ENCODE measurements at places on chromosomes 3 and 15.

- DNase-seq = no peak
Observed at GRCh38 chr15:62691008-62691407, 351.5 kb upstream of the TPM1 start.

GRCh38 chr15:75195766-75196241 is 5.9 kb upstream of the C15orf39 start:
- no peak for DNase-seq

DNA sequence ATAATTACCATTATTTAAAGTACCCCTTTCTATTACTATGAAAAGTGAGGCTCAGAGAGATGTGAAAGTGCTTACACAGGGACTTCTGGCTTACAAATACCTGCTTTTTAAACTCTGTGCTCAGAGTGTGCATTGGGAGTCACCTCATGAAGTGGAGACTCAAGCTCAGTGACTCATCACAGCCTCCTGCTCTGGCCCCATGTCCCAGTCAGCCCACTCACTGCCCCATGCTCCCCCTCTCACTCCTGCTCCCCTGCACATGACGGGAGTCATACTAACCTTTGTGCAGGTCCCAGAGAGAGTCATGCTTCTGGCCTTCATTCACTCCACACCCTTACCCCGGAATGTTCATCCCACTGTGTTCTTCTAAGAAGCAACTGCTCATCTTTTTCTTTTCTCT is 20.2 kb downstream of the CCR1 start:
- DNase-seq = peak; percentile 48

- DNase-seq = no peak
Observed at GRCh38 chr3:170766823-170767575, 103.0 kb downstream of the RPL22L1 start.

DNA sequence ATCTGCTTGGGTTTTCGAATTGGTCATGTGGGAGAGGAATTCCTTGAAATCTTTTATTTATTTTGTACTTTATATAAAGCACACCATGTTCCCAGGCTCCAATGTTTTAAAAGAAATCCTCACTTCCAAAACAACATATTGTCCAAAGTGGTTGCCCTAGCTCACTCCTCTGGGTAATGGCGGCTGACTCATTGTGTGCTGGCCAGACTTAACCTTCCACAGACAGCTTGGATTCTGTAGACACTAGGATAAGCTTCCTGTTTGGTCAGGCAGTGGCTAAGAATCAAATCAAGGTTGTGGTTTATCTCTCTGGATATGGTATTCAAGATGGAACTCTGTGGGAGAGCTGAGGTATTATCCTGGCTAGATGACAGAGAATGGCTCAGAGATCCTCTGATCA is 55.8 kb upstream of the FAM98B start:
- no peak for DNase-seq

DNA sequence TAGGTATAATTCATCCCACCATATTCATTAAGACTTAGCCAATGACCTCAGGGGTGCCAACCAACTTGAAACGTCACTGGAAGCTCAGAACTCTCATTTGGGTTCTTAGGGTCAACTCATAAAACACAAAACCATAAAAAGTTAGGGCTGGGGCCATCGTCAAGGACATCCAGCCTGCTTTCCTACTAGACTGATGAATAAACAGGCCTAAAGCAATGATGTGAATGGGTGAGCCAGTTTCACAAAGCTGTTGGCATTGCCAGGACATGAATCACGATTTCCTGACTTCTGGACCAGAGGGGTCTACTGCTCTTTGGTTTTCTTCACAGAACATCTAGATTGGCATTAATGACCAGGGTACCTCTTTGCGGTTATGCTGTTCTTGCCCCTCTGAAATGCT is 64.7 kb downstream of the EOMES start:
- DNase-seq = no peak

DNA sequence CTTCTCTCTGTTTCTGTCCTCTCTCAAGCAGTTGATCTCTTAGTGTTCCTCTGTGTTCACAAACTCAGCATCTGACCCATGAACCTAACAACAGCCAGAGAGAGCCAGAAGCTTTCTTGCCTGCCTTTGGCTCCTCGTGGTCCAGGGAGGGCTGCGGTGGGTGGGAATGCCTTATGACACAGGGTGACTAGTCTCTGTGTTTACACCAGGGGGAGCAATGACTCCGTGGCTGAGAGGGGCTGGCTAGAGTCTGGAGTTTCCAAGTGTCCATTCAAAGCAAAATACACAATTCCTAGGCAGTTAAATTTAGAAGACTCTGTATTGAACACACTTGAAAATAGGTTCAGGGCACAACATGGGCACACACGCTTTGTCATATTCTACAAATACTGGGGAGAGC is 370.0 kb upstream of the FRG2C start:
- peak; percentile 9 for DNase-seq

DNA sequence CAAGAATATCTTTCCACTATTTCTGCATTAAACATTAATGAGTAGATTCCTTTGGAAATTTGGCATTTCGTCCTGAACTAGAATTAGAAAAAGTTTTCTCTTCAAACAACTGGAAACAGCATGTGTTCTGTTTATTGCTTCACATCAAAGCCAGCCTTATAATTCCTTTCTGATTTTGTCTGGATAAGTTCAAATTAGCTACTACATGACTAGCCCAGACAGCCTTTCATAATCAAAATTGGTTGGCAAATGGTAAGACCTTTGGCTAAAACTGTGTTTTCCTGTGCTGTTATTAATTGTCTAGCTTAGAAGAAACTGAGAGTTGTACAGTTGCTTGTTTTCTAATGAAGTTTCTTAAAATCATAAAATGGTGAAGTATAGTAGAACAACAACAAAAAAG is 52.7 kb upstream of the P3H2 start:
- DNase-seq = no peak

GRCh38 chr15:56757875-56758274 is 24.6 kb upstream of the ZNF280D start:
- no peak for DNase-seq

- DNase-seq = no peak
Observed at GRCh38 chr3:172256101-172256734, 192.0 kb downstream of the GHSR start.

DNA sequence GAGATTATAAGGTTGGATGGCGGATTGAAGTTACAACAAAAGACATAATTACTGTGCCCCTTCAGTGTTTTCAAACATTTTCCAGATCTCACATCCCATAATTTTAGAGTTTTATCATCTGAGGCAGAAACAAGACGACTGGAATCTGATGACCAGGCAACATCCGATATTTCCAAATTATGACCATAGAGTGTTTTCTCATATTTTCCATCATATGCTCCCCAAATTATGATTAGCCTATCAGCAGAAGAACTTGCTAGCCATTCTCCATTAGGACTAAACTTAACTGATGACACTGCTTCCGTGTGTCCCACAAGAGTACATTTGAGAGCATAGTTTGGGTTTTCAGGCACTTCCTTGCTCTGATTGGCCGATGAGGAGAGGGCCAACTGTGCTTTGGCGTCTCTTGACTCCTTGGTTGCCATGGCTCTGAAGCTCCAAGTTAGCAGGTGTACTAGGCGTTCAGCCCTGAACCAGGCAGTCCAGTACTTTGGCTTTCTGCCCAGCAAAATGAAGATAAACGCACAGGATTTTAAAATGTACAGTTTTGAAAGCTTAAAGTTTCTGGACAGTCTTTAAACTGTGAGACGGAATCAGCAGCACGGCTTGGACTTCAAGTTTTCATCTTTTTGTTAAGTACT is 638 bp downstream of the WDR5B start:
- DNase-seq = peak; percentile 69

DNA sequence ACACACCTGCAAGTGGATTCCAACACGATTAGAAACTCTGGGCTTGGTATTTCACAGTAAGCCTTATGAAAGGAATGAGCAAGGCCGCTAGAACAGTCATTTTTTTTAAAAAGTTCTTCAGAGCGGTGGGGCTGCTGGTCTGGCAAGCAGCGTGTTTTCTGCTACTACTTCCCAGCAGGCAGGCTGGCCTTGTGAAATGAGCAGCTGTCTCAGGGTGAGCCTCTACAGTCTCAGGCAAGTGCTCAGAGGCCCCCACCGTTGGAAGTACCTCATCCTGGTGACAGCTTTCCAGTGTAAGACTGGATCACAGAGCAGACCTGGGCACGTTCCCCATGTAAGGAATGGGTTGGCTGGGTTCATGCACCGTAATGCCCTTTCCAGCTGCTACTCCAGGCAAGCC is 119.2 kb downstream of the LRIG1 start:
- no peak for DNase-seq

DNA sequence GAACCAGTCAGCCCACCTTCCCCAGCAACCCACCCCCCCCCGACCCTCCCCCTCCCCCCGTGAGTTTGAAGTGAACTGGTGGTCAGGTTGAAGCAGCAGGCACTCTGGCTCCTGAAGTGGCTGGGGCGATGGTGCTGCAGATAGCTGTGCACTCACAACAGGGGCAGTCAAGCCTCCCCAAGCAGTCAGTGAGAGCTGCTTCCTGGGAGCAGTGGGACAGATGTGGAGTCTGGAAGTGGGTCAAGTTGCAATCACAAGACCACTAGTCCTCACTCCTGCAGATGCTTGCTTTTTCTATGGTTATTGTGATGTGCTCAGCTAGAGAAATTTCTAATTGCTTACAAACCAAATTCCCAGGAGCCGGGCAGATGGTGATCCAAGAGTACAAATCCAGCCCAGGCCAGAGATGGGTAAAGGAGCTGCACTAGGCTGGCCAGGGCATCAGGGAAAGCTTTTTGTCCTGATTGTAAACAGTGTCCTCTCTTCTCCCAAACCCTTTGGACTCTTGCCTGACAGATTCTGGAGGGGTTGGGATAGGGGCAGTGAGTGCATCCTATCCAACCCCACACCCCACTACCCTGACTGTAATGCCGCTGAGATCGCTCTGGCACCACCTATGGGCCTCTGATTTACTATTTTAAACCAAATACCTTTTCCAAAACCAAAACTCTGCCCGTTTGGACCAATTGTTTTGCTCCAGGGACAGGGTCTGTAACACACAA is 9.8 kb upstream of the CLPX start:
- DNase-seq = no peak

DNA sequence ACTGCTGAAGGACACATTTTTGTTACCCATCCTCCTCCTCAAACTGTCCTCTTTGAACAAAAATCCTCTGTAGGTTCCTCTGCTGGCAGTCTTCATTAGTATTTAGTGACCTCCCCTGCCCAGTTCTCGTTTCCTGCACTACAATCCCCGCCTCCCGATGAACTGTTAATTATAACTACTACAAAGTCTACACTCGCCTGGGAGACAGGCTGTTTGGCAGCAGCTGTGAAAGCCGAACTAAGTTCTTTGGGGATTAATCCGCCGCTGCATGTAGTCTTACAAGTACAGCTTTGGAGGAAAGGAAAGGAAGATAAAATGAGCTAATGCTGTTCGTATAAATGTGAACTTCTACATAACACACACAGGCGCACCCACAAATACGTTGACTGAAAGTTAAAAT is 160.0 kb upstream of the WNT5A start:
- no peak for DNase-seq

DNA sequence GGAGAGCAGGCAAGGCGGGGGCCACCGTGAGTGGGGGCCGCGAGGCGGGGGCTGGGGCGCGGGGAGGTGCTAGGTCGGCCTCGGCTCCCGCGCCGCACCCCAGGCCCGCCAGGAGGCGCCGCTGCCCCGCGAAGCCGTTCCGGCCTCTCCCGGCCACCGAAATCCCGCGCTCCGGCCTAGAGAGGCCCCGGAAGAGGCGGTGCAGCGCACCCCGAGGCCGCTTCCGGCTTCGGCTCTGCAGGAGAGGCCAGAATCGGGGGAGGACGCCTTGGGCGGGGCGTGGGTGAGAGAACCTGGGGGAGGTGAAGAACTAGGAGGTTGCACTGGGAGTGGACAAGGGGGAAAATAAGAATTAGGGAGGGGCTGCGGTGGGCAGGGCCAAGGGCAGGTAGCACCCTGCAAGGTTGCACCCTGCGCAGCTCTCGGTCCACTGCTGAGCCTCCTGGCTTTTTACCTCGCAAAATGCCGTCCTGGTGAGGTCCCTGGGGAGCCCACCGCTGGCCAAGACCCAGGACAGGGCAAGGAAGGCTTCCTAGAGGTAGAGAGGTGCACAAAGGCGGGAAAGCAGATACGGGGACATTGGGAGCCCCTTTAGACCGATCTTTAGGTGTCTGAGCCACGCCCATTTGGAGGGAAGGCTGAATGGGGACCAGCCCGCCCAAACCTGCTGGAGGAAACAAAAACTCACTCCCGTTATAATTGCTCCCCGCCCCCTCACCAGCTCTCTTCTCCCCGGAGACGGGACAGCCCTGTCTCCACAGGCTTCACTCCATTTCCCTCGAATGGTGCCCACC is 8.4 kb upstream of the GNAI2 start:
- peak; percentile 94 for DNase-seq

GRCh38 chr3:112931736-112932521 is 43.0 kb downstream of the CD200R1 start:
- DNase-seq = no peak

DNA sequence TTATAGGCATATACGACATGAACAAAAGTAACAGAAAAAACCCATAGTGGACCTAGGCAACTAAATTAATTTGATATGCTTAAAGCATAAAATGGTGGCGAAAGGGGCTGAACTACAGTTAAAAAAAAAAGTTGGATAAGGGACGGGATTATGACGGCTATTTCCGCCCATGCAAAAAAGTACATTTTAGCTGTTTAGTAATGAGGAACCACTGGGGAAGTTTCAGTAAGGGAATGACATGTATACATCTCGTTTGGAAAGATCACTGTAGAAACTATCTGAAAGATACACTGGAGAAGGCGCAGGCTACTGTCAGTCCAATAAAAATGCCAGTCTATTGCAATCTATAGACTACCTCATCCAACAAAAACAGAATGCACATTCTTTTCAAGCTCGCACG is 65.6 kb downstream of the ZNF148 start:
- no peak for DNase-seq

GRCh38 chr3:116877968-116878367 is 168.4 kb downstream of the TUSC7 start:
- DNase-seq = no peak

GRCh38 chr3:58041826-58042324 is 33.7 kb downstream of the FLNB start:
- peak; percentile 65 for DNase-seq

- no peak for DNase-seq
Observed at GRCh38 chr15:22869856-22870255, 31.4 kb downstream of the NIPA2 start.

- DNase-seq = no peak
Observed at GRCh38 chr3:109265295-109265694, 51.0 kb downstream of the DPPA2 start.

DNA sequence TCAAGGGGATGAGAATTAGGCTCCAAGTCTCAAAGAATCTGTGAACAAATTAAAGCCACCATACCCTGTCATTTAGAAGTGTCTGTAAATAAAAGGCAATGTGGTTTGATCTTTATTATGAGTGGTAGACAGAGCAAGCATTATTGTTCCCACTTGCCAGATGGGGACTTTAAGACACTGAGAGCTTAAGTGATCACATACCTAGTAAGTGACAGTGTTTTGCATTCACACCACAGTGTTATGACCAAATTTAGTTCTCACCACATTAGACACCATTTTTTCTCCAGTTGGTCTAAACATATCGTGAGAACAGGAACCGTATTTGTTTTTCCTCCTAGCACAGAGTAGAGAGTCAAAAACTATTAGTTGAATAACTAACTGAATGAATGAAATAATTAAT is 13.2 kb upstream of the ZBED2 start:
- DNase-seq = no peak

GRCh38 chr3:8875836-8876235 is 87.4 kb downstream of the RAD18 start:
- DNase-seq = no peak

- peak; percentile 69 for DNase-seq
Observed at GRCh38 chr15:63891079-63891767, 57.5 kb upstream of the HERC1 start.
